ENCODE measurements at places on chromosomes 5 and 9.

DNA sequence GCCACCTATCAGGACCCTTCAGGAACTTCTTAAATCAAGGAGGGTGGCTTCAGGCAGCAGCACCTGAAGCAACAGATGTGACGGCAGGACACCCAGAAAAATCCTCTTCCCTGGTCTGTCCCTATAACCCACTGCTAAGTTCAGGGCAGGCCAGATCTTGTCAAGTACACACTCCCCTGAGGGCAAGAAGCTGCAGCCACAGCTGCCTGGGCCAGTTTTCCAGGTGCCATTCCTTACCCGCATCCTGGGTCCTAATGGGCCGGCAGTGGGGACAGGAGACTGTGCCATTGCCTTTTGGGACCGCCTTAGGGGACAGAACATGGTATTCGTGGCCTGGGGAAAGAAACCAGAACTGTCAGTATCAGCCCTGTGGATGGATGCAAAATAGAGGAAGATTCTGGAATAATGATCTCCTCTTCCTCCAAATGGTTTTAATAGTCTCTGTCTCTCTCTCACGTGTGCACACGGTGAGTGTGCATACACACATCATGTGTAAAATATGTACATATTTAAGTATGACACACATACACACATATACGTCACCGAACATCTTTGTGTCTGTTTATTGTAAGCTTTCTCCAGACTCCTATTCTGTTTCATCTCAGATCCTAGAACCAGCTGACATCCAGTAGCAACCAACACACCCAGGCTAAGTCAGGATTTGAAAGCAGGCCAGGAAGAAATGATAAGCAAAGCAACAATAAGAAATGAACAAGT is 14.0 kb downstream of the ORM2 start:
- DNase-seq: no peak
- no peak overlapping the region for H3K27ac ChIP-seq

- no peaks in the 10 kb centered on the region for H3K36me3 ChIP-seq
- no peak overlapping the region for H3K4me3 ChIP-seq
- no peaks in the 10 kb centered on the region for H3K27me3 ChIP-seq
- DNase-seq: no peak
- no peak overlapping the region for H3K27ac ChIP-seq
- H3K4me1 ChIP-seq: no peaks in the 10 kb centered on the region
These were observed 22.5 kb upstream of the LAMC3 start for GRCh38 chr9:130986356-130986965.

DNA sequence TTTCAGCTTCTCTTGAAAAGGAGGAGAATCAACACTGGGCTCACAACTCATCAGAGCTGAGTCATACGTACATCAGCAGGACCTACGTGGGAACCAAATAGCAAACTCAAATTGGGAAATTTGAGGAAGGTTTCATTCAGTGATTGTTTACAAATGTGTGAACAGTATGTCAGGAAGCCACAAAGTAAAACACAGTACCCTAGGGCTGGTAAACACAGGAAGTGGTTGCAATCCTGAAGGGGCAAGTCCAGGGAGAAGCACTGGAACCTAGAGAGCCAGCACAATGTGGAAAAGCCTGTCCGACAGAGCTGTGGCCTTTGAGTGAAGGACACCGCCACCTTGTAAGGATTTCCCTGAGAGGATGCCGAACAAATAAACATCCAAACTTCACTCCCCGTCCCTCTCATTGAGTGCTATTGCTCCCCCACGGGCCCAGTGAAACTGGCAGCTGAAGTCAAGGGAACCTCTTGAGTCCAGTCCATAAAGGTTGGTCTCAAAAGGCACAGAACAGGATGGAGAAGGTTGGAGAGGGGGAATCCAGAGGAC is 26.7 kb upstream of the RICTOR start:
- H3K27ac ChIP-seq: no peak overlapping the region
- H3K27me3 ChIP-seq: no peaks in the 10 kb centered on the region
- DNase-seq: no peak
- no peak overlapping the region for H3K4me3 ChIP-seq
- H3K4me1 ChIP-seq: no peaks in the 10 kb centered on the region

DNA sequence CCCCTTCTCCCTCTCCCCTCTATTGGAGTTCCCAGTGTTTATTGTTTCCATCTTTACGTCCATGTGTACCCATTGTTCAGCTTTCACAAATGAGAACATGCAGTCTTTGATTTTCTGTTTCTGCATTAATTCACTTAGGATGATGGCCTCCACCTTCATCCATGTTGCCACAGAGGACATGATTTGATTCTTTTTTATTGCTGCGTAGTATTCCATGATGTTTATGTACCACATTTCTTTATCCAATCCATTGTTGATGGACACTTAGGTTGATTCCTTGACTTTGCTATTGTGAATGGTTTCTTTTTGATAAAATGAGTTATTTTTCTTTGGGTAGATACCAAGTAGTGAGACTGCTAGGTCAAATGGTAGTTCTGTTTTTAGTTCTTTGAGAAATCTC is 88.9 kb downstream of the NDUFS4 start:
- H3K36me3 ChIP-seq: peaks cover 27% of the 10 kb centered on the region
- no peak for DNase-seq

DNA sequence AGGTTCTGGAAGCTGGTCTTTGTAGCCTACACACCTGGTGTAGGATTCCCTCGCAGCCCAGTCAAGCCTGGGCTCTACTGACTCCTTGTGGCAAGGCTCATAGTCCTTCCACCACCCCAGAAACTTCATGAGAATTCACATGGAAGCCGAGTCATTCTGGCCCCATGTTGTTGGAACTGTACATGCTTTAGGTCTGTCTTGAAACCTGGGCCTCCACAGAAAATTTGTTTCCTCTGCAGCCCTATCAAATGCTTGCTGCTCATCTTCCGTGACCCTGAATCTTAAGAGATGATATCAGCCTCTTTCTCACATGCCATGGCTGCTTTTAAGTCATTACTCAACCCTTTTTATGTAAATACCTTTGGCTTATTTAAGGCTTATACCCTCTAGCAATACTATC is 113.4 kb upstream of the GRHPR start:
- H3K27ac ChIP-seq: no peak overlapping the region
- H3K4me1 ChIP-seq: no peaks in the 10 kb centered on the region
- peaks cover 3% of the 10 kb centered on the region for H3K36me3 ChIP-seq
- peak; percentile 69 for DNase-seq
- H3K27me3 ChIP-seq: no peaks in the 10 kb centered on the region

DNA sequence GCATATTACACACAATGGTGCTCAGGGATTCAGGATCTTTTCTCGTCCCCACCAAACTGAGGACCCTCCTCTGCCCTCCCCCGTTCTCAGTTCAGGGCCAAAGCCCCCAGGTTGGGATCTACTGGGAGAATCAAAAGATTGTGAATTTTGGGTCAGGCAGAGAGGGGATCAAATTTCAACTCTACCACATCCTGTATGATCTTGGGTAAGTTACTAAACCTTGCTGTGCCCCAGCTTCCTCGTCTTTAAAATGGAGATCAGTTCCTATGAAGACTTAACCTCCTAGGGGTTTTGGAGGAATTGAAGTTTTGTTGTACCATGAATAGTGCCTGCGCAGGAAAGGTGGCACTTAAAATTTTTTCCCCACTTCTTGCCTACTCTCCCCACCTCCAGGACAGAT is 62.4 kb downstream of the RAI14 start:
- H3K27me3 ChIP-seq: no peaks in the 10 kb centered on the region
- no peak for DNase-seq
- peaks cover 4% of the 10 kb centered on the region for H3K4me1 ChIP-seq
- no peak overlapping the region for H3K4me3 ChIP-seq
- H3K36me3 ChIP-seq: peaks cover 9% of the 10 kb centered on the region
